ENCODE measurements at places on chromosomes 7 and 10.

DNA sequence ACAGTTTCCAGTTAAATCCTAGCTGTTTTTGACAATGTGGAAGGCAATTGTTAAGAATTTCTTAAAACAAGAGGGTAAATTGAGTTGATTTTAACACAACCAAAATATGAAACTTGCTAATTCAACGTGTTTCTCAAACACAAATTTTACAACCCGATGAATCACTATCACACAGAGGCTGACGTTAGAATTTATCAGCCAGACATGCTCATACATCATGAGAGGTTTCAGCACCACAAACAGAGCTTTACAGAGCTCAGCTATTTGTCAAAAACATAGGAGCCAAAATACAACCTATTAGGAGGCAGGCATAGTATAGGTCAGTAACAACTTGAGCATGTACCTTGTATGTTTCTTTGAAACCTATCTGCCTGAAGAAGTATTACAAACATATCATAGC lies 36.1 kb downstream of the LRRN3 start:
- no peak for DNase-seq

GRCh38 chr7:55550010-55550663 lies 22.2 kb downstream of the VOPP1 start:
- no peak for DNase-seq

- DNase-seq, result no peak
Observed at GRCh38 chr10:14507781-14508180, 177.1 kb upstream of the FRMD4A start.

GRCh38 chr10:15700078-15700674 lies 19.5 kb downstream of the ITGA8 start:
- DNase-seq, result no peak

GRCh38 chr10:49010295-49010694 lies 70.7 kb upstream of the LRRC18 start:
- DNase-seq, result no peak

DNA sequence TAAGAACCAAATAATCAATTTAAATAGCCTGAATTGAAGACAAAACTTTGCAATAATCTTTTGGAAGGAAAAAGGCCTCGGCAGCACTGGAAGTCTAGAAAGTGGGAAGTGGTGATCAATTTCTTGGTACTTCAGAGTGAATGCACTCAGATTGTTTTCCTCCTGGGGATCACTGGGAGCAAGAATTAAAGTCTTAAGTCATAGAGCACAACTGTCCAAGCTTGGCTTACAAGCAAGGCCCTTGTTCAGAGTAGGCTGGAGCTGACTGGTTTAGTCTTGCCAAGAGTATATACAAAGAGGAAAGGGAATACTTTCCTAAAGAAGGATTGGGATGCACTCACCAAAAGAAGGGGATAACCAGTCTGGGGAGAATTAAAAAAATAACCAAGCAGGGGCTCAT lies 637.1 kb downstream of the CCSER2 start:
- DNase-seq, result no peak

DNA sequence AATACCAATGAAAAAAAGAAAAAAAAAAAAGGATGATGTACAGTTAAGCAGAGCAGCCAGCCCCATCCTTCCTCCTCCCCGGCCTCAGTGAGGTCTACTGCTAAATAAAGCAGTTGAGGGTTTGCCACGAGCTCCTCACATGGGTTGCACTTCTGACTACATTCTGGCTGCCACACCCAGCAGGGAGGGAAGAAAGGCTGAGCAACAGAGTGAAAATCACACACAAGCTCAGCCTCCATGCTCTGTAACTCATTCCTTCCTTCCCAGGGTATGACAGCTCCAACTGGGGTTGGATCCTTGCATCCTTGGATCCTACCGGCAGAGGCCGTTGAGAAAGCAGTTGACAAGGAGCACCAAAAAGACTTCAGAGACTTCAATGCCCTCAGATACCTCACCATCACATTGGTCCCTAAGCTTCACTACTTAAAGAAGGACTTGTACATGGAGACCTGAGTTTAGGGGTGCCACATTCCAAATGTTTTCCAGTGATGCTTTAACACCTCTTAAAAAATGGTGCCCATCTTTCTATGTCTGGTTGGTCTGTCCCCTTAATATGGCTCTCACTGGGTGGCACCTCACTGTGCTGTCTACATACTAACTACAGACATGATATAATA lies 52.9 kb upstream of the PIK3CG start:
- DNase-seq, result no peak

GRCh38 chr10:45353186-45353585 lies 20.8 kb upstream of the ALOX5 start:
- no peak for DNase-seq

DNA sequence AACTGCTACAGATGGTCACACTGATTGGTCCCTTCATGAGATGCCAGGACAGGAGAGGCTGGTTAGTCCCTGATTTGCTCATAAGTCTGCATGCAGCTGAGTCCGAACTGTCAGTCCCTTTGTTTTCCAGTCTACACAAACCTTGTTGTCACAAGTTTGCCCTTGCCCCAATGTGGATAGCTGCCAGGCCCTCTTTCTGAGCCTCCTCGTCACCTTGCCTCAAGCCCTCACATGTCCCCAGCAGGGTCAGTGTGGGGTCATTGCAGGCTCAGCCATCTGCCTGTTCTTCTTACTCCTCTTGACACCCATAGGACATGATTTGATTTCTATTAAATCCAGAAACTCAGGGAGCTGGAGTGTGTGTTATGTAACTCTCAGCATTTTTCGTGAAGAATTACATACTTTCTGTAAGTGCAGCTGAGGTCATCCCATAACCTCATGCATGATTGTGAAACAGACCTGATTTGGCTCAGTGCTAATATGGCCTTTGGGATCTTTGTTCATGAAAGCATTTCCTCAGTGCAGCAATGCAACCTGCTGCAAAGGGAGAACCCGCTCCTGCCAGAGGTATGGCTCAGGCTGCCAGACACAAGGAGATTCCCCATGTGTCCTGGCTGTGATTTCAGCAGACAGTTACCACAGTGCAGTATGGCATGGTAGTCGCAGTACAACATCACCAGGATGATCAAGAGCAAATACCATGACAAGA lies 70.0 kb upstream of the ZMIZ2 start:
- no peak for DNase-seq

- no peak for DNase-seq
Observed at GRCh38 chr10:99605351-99605750, 14.9 kb downstream of the SLC25A28 start.

- no peak for DNase-seq
Observed at GRCh38 chr7:145293228-145293701, 457.4 kb upstream of the TPK1 start.

- DNase-seq, result no peak
Observed at GRCh38 chr10:132117636-132118190, 52.0 kb downstream of the JAKMIP3 start.

DNA sequence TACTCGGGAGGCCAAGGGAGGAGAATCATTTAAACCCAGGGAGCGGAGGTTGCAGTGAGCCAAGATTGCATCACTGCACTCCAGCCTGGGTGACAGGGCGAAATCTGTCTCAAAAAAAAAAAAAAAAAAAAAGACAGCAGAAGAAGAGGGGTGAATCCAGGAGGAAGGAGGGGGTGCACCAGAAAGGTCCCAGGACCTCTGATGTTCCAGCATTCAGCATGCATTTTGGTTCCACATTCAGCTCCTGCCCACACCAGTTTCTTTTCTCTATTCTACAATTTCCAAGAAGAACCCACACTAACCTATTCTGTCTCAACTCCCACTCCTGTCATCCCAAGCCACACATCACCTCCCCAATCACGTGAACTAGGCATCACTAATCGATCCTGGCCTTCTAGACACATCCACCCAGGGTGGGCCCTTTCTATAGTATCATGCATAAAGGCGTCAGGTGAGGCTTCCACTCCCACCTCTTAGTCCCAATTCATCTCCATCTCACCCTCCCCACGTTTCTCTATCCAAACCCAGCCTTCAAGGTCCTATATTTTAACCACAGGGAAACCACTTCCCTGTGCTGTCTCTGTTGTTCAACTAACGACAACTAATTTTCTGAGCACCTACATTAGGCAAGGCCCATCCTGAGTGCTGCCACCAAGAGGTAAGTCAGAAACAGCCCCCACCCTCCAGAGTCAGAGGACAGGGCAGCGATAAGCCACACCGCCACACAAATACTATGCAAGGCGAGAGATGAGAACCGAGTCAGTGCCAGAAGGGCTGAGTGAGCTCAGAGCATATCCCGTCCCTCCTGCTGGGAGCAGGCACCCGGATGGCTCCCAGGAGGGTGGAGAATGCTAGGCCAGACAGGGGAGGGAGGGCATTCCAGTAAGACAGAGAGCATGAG lies 2.2 kb downstream of the ANXA11 start:
- DNase-seq, result peak; percentile 79

- no peak for DNase-seq
Observed at GRCh38 chr10:14451341-14451740, 120.6 kb upstream of the FRMD4A start.

DNA sequence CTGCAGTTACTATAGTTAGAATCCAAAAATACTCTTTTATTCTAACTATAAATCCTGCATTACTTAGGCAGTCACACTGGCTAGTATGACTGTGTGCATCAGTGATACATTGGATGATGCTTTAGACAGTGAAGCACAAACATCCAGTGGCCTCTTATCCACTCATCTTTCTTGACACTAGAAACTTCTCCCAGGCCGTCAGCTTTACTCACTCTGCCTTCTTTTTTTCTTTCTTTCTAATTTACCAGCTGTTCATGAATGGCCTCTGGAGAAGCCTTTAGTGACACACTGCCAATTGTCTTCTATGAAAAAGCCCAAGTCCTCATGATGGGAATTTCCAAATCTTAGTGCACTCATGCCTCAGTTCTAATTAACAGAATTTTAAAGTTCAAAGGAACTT lies 26.2 kb upstream of the C10orf90 start:
- DNase-seq, result no peak

GRCh38 chr7:77691892-77692491 lies 4.3 kb upstream of the RSBN1L start:
- DNase-seq, result no peak

DNA sequence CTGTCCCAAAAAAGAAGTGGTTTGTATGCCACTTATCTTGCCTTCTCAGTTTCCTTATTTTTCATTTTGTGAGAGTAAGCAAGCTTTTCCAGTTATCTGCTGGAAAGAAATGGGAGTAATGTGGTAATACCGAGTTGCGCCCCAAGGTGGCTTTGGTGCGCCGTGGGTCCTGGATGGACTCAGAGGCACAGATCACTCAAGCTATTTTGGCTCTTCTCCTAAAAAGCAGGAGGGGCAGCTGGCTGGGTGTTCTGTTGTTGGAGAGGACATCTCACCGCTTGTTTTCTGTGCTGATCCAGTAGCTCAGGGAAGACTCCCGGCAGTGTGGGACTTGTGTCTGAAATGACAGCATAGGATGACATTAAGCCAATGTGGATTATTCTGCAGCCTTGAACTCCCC lies 16.4 kb downstream of the PRKRIP1 start:
- peak; percentile 55 for DNase-seq

DNA sequence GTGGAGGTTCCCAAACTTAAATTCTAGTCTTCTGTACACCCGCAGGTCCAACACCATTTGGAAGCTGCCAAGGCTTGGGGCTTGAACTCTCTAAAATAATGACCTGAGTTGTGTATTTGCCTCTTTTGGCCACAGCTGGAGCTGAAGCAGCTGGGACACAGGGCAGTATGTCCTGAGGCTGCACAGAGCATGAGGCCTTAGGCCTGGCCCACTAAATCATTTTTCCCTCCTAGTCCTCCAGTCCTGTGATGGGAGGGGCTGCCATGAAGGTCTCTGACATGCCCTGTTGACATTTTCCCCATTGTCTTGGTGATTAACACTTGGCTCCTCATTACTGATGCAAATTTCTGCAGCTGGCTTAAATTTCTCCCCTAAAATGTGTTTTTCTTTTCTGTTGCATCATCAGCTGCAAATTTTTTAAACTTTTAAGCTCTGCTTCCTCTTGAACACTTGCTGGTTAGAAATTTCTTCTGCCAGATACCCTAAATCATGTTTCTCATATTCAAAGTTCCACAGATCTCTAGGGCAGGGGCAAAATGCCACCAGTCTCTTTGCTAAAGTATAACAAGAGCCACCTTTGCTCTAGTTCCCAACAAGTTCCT lies 43.6 kb upstream of the WNT16 start:
- no peak for DNase-seq

DNA sequence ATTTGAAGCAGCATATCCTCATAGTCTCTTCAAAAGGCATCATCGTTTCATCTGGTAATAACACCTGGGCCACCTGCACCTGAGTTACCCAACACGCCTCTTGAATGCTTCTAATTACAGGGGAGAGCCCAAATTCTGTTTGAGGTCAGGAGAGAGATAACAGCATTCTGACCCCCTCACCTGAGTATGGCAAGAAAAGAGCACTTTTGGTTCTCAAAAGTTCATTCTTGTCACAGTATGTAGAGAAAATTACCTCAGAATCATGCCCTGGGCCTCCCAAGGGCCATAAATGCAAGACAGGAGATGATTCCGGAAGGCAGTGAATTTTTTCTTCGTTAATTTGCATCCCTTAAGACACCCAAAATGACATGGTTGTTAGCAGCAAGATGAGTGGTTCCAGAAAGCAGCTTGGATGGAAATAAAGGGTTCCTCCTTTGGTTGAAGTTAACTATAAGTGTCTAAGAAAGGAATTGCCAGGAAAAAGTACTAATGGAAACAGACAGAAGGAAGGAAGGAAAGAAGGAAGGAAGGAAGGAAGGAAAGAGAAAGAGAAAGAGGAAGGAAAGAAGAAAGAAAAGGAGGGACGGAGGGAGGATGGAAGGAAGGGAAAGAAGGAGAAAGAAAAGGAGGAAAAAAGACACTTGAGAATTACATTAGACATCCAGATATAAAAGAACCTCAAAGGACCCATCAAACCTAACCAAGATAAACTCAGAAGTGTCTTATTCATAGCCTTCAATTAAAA lies 228.4 kb upstream of the RHOBTB1 start:
- DNase-seq, result no peak

GRCh38 chr7:20352573-20353306 lies 22.0 kb downstream of the ITGB8 start:
- DNase-seq, result no peak

DNA sequence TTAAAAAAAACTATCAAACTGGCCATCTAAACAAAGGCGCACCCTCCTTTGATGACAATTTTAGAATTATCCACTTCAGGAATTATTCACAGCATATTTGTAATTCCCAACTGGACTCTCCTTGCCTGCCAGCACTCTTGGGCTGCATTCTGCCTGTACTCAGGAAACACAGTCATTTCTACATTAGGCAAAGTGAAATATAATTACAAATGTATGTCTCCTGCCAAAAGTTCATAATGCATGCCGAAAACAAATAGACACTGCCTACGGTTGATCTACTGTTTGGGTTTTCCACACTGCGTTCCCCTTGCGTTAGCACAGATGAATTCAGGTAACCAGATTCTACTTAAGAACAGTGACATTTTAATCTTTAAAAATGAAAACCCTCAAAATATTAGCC lies 1.9 kb downstream of the HGF start:
- DNase-seq, result no peak

- DNase-seq, result no peak
Observed at GRCh38 chr10:132544744-132545658, 7.4 kb downstream of the INPP5A start.
